ENCODE measurements at places on chromosomes 13 and 19.

- no peak for DNase-seq
Observed at GRCh38 chr13:110572778-110573118, 11.2 kb upstream of the RAB20 start.

DNA sequence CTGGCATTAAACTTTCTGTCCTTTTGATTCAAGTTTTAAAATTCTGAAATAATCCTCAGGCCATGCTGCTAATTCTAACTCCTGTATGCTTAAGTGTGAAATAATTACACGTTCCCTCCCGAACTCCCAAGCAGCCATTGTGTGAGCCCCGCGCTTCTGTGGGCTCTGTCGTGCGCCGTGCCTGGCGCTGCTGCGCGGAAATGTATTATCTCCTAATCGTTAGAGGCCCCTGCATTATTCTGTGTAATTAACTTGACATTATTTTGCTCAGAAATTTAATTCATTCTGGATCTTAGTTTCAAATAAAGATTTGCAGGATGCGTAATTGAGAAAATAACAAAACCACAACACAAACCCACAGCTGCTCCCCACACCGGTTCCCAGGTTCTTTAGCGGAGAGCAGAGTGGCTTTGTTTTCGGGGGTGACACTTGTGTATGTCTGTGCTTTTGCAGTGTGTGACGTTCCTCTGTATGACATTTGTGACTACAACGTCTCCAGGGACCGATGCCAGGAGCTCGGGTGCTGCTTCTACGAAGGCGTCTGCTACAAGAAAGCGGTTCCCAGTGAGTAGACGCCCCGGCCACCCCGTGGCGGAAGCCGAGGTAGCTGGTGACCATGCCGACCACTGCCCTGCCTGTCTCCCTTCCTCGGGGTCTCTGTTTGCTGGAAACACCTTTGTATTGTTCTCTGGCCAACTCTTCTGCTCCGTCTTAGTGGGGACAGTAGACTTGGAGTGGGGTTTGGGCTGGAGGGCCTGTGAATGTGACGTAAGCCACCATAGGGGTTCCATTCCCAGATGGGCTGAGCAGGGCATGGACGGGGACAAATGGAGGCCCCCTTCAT is 7.5 kb downstream of the TEX29 start:
- no peak for DNase-seq

- no peak for DNase-seq
Observed at GRCh38 chr19:37979547-37980082, 72.6 kb downstream of the SIPA1L3 start.

DNA sequence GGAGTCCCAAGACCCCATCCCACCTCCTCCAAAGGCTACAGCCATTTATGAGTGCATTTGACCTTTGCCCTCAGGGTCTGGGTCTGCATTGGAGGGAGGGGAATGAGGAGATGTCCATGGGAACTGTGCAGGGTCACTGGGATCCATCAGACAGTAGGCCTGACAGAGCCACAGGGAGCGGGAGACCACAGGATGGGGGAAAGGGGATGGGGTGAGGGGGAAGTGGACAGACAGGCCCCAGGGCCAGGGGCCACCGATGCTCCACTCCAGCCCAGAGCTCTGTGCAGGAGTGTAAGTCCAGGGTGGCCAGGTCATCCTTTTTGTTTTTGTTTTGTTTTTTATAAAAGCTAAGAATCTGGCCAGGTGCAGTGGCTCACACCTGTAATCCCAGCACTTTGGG is 82.5 kb downstream of the CHST8 start:
- no peak for DNase-seq

DNA sequence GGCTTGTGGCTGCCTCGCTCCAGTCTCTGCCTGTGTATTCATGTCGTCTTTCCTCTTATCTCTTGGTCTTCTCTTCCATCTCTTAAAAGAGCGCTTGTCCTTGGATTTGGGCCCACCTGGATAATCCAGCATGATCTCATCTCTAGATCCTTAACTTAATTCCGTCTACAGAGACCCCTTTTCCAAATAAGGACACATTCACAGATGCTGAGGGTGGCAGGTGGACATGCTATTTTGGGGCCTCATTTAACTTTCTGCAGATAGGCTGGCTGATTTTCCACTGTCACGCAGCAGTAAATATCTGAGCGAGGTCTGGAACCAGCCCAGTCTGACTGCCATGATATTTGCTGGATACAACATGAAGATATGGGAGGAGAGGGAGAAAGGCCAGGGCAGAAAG is 41.5 kb upstream of the TSHZ3 start:
- DNase-seq: no peak

DNA sequence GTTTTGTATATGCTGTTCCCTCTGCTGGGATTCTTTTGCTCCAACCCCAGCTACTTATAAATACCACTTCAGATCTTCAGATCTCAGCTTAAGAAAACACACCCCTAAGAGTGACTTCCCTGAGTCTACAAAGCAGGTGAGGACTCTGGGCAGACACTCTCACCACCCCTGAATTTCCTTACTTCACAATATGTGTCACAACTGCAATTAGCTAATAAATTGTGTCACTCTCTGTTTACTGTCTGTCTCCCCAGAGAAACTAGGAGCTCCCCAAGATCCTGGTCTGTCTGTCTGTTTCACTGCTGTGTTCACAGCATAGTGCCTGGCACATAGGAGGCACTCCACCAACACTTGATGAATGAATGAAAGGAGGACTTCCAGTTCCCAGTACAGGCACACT is 14.4 kb downstream of the CEBPA start:
- no peak for DNase-seq

DNA sequence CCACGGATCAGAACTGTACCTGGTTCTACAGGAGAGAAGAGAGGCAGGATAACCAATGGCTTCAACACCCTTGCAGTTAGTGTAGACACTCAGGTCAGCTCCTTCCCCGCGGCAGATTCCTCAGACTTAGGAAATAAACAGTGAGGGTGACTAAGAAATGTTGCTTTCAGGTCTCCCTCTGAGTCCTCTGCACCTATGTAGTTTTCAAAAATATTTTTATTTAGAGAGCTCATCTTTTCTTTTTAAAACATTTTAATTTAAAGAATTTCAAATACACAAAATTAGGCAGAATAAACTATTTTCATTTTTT is 195.2 kb downstream of the KLF12 start:
- DNase-seq: no peak

- DNase-seq: no peak
Observed at GRCh38 chr19:21094347-21095025, 12.5 kb downstream of the ZNF714 start.

GRCh38 chr19:18704971-18705370 is 21.5 kb downstream of the CRTC1 start:
- DNase-seq: no peak

- no peak for DNase-seq
Observed at GRCh38 chr13:40580566-40581276, 85.7 kb downstream of the FOXO1 start.

DNA sequence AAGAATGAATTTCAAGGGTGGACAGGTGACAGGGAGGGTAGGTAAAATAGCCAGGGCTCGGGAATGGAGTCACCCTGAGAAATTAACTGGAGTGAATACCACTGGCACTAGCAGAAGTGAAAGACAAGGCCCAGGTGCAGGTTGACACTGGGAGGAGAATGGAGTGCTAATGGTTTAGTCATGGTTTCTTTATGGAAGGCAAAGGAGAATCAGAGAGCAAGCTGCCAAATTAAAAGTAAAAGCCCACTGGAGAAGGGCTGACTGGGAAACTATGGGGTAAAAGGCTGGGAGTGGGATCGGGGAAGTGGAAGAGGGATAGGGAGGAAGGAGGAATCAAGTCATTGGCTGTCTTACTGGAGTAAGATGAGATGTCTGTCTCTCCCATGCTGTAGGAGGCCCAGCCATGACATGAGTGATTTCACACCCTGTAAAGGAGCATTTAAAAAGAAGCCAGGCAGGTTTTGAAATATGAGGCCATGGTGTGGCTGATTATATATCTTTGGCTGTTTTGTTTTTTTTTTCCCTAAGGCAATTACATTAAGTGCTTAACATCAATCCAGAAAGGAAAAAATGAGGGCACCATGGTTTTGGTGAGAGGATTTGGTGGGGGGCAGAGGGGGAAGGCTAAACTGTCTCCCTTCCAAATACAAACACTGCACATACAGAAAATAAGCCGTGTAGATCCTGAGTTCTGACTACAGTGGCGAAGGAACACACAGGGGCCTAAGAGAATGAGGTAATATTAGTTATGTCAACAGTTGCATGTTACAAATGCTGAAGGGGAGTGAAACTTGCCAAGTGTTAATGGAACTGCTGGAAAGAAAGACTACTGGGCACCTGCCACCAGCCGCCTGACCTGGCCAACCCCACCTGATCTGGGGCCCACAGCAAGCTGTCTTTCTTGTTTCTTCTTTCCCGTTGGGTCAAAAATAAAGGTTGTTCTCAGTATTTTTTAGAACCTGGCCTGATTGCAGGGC is 183.5 kb upstream of the TSC22D1 start:
- DNase-seq: no peak

GRCh38 chr19:2235381-2236063 is 607 bp downstream of the PLEKHJ1 start:
- DNase-seq: no peak

GRCh38 chr19:44851427-44851826 is 5.3 kb downstream of the NECTIN2 start:
- DNase-seq: no peak

- DNase-seq: peak; percentile 34
Observed at GRCh38 chr13:75368167-75368566, 113.8 kb downstream of the TBC1D4 start.

DNA sequence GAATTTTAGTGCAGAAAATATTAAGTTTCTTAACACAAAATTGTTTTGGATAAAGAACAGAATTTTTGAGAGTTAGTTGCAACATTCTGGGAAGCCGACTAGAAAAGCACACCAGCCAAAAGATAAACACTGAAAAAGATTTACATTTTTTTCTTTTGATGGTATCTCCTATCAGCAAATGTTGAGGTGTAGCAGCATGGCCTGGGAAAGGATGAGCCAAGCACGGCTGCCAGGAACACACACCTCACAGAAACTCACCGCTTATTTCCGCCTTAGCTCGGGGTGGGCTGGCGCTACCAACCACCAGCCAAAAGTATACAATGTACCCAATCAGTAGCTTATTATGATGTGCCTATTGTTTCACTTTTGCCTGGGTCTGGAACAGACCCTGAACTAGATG is 134.7 kb downstream of the MIPEP start:
- DNase-seq: no peak

DNA sequence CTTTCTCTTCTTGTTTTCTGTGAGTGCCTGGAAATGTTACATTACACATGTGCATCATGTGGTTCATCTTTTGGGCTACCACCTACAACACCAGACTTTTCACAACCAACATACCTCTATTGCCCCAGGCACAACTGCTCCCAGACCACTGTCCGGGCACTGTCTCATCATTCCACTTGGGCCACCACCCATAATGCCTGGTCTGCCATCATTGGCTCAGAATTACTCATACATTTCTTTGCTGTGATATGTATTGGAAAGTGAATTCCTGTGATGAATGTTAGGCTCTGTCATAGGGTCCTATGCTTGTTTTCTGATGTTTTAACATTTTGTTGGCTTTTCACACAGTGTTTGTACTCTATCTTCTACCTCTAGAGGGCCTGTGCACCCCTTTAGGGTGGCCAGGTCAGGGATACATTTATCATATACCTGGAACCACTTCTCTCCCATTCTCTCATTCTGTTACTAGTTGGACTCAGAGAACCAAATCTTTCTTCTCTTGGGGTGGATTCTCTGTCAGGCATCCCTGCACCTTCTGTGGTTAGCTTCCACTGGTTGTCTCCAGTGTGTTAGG is 172.8 kb downstream of the NHLRC3 start:
- no peak for DNase-seq

DNA sequence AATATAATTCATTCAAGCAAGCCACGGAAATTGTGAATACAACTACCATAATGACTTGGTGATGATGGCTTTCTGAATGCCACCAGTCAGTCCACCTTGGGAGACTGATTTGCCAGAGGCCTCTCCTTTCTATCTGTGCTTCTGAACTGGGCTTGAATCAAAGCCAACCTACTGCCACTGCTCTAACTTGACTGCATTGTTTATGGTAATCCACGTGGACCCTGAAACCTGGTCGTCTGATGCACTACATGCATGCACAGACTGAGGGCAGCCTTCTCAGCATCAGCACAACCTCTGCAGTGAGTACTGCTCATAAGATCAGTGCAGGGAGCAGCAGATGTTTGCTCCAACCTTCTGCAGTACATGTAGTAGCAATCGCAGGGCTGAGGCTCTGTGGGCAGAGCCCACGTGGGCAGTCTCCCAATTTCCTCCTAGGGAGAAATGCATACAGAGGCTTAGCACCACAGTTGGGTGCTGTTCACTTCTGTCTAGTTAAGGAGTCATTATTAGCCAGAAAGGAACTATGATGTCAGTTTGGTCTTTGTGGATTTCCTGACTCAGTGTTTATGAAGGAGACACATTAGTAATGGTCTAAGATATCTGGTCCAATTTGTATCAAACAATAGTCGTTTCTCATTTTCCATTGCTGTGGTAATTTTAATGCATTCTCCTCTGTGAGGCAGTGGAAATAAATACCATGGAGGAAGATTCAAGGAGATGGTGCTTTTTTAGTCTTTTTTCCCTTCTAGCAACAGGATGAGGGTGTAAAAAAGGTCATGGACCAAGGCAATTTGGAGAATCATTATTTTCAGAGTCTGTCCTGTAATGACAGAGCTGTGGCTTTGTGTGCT is 82.5 kb downstream of the AKAP11 start:
- peak; percentile 20 for DNase-seq

- no peak for DNase-seq
Observed at GRCh38 chr13:113798200-113798811, 39.3 kb downstream of the TMEM255B start.

GRCh38 chr13:96426167-96426566 is 336.3 kb downstream of the HS6ST3 start:
- no peak for DNase-seq

DNA sequence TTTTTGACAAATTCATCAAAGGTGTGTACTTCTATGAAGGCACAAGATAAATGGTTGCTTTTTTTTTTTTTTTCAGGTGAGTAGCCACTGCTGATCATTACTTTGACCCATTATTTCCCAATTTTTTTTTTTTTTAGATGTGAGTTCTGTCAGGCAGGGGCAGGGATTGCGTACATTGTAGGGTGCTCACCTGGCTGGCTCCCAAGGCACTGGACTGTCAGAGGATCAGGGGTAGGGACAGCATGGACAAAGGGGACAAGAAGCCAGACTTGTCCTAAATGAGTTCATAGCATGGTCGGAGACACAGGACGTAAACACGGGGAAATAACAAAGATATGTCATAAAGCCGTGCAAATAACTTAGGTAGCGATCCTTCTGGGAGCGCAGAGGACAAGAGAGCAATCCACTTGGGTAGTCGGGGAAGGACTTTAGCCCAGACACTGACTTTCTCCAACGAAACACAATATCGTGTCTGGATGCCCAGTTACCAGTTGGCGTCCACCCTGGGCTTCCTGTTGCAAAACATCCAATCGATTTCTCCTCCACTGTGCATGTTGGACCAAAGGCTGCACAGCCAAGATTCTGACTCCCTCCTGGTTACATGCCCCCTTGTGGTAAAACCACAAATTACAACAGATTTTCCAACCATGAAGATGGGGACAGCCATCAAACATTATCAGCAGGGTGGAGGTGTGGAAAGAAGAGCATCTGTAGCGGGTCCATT is 27.5 kb upstream of the KATNAL1 start:
- no peak for DNase-seq

DNA sequence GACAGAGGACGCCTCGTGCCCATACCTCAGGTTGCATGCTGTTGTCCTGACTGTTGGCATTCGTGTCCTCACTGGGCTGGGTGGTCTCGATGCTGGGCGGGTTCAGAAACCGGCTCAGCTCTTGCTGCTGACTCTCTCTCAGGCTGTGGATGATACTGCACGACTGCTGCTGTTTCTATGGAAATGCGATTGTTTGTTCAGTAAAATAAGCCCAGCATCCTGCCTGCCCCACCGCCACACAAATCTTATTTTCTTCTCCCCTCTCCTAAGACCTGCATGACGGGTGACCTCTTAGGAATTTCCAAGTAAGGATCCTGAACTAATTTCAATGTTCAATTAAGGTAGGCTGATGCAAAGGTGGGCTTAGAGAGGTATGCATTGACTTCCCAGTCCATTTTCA is 356.5 kb downstream of the NALCN start:
- no peak for DNase-seq
